ENCODE measurements at places on chromosomes 3 and 15.
A peak's percentile ranks its signal among the peaks of the same experiment; 100 is the strongest.

DNA sequence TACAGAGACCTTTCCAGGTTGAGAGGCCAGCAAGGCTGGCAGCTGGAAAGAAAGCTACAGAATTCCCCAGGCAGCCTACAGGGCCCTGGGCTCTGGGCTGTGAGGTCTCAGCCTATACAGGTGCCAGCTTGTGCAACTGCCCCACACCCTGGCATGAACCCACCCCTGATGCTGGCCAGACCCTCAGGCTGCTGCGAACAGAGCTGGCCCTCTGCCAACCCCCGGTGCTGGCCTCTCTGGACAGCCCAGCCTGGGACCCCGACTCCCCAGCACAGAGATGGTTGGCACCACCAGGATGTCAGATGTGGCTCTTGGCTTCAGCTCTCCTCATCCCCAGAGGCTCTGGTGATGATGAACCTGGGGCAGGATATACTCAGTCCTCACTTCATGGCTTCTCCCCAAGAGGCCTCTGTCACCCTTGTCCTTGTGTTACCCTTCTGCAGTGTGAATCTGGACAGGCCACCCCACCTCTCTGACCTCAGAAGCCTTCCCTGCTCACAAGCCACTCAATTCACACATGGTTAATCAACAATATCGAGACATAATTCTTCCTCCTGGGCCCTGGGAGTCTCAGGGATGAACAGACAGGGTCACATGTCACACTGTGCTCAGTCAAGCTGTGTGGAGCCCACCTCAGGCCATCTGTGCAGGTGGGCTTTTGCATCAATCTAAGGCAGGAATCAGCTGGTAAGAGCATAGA, 11.0 kb upstream of the BFSP2 start:
- DNase-seq = no peak

DNA sequence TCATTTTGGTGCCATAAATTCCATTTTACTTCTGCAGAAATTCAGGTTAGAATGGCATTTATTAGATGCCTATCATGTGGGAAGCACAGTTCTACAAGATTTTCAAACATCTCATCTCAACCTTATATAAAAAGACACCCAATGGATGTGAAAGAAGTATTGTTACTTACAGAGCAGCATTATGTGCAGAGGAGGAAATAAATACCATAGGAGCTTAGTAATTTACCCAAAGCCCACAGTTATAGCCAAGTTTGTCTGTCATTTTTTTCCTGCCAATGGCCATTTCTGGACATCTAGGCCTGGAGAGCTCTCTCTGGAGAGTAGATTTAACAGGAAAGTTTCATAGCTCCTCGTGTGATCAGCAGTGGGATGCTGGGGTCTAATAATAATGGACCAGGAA, 659.4 kb upstream of the NAALADL2 start:
- no peak for DNase-seq

GRCh38 chr3:160378331-160379109, 20.5 kb downstream of the IFT80 start:
- no peak for DNase-seq

DNA sequence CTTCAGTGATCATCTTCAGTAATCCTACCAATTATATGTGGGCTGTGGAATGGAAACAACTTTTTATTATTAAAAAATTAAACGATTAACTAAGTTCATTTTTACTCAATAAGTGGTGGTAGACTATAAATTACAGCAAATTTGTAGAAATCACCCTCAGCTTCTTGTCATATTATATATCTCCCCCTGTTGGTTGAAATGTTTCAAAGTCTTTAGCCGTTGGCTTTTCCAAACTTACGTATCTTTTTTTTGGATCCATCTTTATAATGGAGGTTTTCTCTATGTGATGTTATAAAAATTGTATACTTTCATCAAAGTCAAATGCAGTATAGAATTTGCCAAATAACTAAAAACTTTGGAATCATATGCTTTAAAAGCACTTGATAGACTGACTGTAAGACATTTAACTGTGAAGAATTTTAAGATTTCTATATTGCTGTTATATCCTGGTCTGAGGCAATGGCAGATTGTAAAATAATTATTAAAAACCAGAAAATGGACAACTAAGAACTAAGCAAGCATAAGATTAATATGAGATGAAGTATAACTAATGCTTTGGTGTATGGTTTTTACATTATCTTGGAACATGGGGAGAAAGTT, 44.7 kb downstream of the ATP11B start:
- DNase-seq = no peak

GRCh38 chr3:84965141-84965540, 6.4 kb downstream of the CADM2 start:
- DNase-seq = no peak

DNA sequence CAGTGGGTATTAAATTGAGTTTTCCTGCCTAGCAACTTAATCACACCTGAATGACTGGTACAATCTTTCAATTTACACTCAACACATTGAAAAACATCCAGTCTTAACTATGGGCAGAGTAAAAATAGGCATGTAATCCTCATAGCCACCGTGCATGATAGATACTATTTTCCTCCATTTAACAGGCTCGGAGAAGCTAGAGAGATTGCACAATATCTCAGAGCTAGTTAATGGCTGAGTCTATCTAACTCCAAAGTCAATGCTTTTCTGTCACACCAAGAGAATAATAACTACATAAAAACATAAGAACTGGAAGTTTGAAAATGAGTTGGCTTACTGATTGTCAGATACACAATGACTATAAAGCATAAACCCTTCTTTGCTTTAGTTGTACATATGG, 36.8 kb downstream of the LSAMP start:
- no peak for DNase-seq

- no peak for DNase-seq
Observed at GRCh38 chr3:52831500-52832301, 1.2 kb upstream of the ITIH4 start.

DNA sequence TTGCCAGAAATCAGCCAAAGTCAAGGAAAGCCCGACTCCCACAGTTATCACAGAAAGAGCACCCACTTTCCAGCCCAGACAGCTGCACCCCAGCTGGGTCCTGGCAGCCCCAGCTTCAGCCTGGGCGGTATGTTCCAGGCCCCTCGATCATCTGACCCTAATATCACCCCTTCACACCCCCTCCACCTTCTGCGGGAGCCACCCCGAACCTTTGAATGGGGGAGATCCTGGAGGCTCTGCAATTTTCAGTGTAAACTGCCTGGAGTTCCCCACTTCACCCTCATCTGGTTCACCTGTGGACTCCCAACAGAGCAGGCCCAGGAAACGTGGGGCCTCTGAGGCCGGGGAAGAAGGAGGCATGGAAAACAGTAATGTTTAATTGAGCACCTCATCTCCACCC, 5.9 kb downstream of the PRSS50 start:
- DNase-seq = no peak

- no peak for DNase-seq
Observed at GRCh38 chr3:104437131-104437750, 929.5 kb upstream of the ALCAM start.

GRCh38 chr3:163726125-163726524, 1352.2 kb downstream of the SI start:
- DNase-seq = no peak

DNA sequence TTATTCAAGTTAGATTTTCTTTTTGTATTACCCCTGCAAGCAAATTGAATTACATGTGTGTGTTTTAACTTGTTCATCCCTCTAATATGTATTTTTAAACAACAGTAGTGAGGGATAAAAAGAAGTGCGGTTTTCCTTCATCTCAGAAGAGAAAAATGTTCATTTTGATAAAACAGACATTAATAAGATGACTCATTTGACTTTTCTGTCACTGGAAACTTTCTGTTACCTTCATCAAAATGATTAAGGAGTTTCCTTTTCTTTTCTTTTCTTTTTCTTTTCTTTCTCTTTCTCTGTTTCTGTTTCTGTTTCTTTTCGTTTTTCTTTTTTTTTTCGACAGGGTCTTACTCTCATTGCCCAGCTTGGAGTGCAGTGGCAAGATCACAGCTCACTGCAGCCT, 53.0 kb downstream of the ECT2 start:
- DNase-seq = no peak

DNA sequence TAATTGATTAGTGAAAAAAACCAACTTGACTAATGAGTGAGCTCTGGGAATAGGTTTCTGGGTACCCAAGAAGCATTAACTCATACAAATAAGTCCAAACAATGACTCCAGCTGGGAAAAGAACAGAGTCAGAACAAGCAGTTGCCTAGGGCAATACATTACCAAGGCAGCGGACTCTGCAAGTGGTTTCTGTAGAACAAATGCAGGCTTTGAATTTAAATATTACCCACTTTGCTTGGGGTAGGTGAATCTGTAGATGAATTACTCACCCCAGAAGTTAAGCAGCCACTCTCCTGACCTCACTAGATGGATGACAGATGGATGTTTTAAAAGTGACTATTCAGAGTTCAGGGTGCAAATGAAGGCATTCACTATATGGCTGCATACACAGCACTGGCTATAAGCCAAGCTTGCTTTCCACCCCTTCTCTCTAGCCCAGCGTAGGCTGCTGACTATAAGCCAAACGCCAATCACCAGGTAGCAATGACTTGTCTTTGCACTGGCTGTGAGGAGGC, 73.1 kb upstream of the BHLHE40 start:
- DNase-seq = peak; percentile 45

DNA sequence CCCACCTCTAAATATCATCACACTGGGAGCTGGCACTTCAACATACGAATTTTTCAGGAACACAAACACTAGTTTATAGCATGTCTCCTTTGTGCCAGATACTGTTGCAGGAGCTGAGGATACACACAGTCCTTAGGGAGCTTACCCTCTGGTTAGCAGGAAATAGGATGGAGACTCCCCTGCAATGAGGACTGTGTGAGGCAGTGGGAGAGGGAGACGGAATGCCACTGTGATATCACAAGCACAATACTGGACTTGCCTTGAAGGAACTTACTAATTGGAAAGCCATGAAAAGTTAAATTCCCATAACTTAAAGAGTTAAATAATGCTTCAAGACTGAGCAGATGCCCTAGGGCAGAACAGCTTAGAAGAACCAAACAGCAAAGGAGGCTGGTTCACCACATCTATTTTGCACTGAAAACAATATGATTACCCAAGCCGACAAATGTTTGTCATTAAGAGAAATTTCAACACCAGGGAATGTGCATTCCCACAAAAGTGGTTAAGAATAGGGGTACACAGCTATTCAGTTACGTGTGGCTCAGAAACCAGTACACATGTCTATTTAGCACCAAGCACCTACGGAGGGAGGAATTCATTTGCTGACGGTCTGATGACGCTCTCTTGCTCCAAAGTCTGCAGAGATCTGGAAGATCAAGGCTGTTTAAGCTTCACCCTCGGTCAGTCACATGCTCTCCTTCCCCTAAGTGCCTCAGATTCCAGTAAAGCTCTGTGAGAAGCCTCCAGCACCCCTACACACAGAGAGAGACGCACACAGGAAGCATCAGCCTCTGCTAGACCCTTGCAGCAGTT, 5.2 kb downstream of the TBC1D2B start:
- DNase-seq = no peak

GRCh38 chr3:194135806-194136518, at the start of gene HES1:
HES1 (plus strand) TSS chr3:194136148; CDS start chr3:194136381, 233 bp downstream.
- peak; percentile 41 for DNase-seq

DNA sequence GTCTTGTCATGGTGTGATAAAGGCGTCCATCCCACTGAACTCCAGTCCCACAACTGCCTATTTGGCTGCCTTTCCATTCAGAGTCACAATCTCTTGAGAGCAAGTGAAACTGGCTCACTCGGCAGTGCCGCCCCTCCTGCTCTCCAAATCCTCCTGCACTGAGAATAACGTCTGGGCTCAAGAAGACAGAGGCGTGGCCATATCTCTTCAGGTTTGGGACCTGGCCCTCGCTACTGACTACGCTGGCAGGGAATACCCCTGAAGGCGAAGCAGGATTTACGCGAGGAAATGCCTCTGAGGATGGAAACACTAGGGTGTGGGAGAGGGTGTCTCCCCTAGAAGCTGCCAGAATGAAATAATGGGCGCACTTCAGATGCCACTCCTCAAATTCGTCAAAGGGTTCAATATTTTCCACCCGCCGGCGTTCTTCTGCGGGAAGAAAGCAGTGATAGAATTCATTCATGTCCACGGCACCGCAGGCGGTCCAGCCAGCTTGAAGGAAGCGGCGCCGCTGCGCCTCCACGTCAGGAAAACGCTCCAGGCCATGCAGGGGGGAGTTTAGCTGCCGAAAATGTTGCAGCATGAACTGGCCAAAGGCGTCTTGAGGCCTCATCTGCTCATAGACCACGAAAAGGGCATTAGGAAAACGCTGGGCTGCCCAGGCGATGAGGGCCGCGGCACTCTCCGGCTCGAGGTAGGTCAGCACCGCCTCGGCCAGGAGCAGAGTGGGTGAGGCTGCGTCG, 985 bp downstream of the LCMT2 start:
- no peak for DNase-seq

GRCh38 chr3:110261141-110261540, 810.5 kb upstream of the NECTIN3 start:
- DNase-seq = no peak

DNA sequence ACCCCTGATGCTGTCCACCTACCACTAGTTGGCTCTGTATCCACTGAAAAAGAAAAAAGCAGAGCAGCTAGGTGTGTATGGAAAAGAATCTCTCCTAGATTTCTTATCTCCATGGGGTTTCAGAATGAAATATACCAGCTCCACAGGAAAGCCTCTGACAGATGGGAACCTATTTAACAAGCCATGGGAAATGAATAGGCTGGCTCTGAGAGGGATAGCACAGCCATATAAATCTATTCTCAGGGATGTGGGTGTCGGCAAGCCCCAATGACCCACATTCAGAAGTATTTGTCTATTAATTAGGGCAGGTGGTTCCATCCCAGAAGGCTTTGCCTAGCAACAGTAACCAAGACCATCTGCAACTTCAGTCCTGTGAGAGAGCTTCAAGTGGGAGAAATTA, 694.1 kb downstream of the AGBL1 start:
- DNase-seq = peak; percentile 95

- DNase-seq = no peak
Observed at GRCh38 chr3:57832486-57832885, 76.4 kb downstream of the SLMAP start.

DNA sequence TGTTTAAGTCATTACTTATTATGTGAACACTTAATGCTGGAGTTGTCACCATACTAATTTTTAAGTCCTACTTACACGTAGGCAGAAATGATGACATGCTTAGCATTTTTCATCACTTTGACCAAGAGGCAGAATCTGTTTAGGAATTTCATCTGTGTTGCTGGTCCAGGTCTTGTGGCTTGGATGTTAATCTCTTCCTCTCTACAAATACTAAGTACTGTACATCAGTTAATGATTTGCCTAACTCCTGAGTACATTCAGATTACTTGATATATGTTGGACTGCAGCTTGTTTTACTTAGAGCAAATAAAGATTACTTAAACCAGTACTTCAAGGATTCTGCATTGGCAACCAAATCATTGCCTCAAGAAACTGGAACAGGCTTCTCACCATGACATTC, 8.6 kb downstream of the SNRK start:
- no peak for DNase-seq

DNA sequence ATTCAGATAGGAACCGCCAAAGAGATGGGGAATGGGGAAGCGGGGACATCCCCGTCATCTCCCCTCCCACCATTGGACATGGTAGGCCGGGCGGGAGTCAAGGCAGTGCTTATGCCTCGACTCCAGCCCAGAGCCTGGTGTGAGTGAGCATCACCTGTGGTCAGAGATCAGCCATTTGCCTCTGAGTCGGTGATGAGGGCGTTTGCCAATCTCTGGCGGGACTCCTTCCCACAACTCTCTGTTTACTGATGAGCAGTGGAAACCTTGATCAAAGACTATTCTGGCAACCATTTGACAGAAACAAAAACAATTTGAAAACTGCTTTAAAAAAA, 63.9 kb upstream of the HES1 start:
- DNase-seq = no peak

- no peak for DNase-seq
Observed at GRCh38 chr3:50612234-50612882, 784 bp upstream of the CISH start.

GRCh38 chr3:72630969-72631344, 217.3 kb downstream of the SHQ1 start:
- DNase-seq = no peak

GRCh38 chr3:62835554-62836236, 39.5 kb downstream of the CADPS start:
- no peak for DNase-seq
